Right forelimb (tissue), 1 donor: ENCODE measurements at places on chromosomes 12 and 14.

DNA sequence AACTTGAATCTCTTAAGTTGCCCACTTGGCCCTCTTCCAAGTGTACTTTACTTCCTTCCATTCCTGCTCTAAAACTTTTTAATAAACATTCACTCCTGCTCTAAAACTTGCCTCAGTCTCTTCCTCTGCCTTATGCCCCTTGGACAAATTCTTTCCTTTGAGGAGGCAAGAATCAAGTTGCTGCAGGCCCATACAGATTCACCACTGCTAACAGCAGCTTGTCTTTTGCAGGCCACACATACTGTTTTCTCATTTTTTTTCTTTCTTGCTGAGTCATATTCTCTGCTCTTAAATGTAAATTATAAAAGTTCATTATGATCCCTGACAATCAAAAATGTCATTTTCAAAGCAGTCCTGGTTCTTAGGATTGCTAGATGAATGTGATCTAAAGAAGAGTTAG is 1820.8 kb upstream of the FLRT2 start:
- no peak for DNase-seq

DNA sequence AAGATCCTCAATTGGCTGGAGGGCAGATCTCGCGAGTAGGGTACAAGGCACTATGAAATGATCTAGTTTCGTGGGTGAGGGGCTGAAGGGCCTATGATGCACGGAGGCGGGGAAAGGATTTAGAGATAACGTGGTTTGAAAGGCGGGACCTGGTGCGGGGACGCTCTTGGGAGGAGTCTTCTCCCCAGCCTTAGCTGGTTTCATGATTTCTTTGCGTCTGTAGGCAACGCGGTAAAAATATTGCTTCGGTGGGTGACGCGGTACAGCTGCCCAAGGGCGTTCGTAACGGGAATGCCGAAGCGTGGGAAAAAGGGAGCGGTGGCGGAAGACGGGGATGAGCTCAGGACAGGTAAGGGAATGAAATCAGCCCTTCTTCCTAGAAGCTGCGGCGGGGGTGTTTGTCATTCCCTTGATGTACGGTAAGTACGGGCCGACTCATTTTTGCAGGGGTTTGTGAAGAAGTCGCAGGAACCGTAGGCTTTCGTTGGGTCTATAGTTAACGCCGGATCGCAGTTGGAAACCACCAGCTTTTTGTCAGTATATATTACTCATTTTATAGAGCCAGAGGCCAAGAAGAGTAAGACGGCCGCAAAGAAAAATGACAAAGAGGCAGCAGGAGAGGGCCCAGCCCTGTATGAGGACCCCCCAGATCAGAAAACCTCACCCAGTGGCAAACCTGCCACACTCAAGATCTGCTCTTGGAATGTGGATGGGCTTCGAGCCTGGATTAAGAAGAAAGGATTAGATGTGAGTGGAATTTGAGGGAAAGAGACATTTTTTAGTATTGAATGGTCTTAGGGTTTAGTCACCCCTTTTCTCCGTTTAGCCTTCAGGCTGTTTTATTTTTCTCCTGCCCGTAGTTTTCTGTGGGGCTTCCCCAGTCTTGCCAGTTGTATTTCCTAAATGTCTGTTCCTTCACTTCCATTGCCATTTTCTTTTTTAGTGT is 602 bp downstream of the APEX1 start:
- no peak for DNase-seq

- no peak for DNase-seq
Measured at GRCh38 chr12:22797701-22798100, 172.7 kb downstream of the ETNK1 start.

DNA sequence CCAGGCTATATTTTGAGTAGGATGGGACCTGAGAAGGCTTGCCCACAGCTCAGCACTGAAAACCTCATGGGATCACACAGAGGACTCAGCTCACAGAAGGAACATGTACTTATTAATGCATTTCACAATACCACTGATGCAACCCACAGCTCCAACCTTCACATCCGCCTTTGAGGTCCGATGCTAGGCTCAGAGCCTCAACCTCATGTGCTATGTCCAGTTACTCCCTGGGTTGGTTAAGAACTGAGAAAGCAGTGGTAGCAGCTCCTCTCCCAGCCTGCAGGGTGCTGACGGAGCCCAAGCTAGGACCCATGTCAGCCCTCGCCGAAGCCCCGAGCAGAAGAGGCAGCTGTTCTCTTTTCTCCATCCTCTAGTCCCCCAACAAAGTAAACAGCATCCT is 52.9 kb downstream of the SPTB start:
- no peak for DNase-seq

DNA sequence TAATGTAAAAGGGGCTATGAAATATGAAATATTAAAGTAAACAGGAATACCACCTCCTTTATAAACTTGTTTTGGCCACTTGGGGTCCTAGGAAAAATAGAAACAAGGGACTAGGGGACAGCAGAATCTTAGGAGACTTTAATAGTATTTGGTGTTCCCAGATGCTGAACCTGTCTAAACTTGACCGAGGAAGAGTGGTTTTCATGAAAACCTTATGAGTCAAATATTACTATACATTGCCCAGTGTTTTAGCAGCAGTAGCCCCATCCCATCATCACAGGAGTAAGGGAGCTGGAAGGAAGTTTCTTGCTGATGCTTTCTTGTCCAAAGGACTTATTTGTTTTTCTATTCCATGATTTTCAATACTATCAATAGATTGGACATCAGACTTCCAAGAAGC is 177.5 kb upstream of the CAND1 start:
- DNase-seq, result no peak

DNA sequence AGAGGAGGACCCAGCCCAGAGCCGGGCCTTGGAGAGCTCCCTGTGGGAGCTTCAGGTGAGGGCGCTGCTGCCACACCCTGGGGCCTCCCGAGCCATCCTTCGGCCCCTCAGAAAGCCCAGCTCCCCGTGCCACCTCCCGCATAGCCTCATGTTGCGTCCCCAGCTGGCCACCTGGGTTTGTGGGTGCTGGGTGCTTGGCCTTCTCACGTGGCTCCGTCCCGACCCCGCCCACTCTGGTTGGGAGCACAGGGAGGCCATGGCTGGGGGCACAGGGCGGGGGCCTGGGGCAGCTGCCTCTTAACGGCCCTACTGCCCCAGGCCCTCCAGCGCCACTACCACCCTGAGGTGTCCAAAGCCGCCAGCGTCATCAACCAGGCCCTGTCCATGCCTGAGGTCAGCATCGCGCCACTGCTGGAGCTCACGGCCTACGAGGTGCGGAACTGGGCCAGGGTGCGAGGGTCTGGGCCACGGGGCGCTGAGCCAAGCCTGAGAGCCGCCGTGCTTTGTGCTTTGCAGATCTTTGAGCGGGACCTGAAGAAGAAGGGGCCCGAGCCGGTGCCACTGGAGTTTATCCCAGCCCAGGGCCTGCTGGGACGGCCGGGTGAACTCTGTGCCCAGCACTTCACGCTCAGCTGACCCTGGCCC is 7.6 kb downstream of the NOC4L start:
- DNase-seq, result no peak
